Activated CD4-positive, alpha-beta T cell treated with anti-CD3 and anti-CD28 coated beads for 24 hours (primary cell): ENCODE measurements at places on chromosomes 5 and 9.

DNA sequence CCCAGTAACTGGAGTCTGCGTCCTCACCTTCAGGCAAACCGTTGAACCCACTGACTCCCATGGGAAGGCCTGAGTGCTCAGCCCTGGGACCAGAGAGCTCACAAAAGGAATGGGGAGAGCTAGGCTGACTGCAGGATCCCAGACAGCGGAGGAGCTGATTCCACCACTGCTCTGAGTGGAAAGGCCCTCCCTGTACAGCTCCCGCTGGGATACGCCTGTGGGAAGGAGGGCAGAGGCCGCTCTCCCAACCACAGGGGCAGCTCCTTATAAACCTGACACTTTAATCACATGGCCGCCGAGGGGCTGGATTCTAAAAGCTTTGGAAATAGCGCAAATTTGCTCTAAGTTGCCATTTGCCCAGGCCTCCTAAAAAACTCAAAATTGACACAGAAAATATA lies 37.1 kb downstream of the DBH start:
- DNase-seq, result no peak

DNA sequence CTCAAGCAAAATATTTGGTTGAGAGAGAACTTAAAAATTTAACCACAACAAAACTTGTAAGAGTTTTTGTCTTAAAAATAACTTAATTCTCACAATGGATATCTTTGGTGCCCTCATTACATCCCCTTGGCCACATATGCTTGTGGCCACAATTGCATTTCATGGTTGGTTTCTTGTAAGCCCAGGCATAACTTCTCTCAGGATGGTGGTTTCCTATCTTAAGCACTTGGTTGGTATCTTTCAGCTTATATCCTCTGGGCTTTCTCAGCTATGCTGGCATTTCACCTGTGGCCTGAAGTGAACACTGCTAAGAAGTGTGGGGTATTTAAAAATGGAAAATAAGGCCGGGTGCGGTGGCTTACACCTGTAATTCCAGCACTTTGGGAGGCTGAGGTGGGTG lies 212.4 kb upstream of the MEF2C start:
- no peak for DNase-seq

GRCh38 chr9:136525841-136526499 lies 19.9 kb downstream of the NOTCH1 start:
- DNase-seq, result no peak

GRCh38 chr5:79225026-79225425 lies 10.9 kb upstream of the JMY start:
- no peak for DNase-seq

DNA sequence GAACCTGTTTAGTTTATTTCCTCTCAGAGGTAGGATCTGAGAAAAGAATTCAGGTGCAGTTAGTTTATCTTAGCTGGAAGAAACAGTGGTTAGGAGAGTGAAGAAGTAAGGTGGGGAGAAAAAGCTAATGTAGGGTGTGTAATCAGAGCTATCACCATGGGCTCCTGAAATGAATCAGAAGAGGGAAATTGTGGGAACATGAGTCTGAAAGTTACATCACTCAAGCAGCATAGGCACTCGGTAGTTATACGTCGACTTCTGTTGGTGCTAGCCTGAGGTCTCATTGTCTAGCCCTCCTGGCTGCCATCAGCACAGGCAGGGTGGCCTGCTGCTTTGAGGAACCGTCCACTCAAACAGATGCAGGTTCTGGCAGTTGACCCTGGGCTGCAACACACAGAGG lies 56.7 kb upstream of the NPR3 start:
- no peak for DNase-seq

DNA sequence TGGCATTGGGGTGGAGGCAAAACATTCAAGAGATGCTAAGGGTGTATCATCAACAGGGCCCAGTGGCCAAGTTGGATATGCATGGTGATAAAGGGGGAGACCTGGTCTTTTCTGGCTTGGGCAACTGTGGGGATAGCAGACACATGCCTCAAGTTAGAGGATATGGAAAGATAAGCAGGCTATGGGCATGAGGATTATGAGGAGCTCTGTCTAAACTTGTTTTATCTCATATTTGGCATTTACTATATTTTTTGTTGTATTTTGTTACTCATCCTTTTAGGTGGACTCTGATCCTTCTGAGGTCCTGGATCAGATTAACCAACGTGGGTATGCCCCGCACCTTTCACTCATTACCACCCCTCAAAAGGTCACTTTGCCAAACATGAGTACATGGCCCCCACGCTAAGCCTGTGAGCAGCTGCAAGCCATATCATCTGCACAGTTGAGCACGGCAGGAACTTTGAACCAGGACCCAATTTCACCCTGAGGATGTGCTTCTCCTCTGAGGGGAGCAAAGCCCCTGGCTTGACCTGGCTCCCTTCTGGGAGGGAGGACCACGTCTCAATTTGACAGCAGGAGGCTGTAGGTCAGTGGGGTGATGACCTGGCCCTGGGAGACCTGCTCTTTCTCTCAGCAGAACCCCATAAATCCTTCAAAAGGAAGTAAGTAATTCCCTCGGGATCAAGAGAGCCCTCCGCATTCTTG lies 71.1 kb upstream of the CD180 start:
- no peak for DNase-seq

DNA sequence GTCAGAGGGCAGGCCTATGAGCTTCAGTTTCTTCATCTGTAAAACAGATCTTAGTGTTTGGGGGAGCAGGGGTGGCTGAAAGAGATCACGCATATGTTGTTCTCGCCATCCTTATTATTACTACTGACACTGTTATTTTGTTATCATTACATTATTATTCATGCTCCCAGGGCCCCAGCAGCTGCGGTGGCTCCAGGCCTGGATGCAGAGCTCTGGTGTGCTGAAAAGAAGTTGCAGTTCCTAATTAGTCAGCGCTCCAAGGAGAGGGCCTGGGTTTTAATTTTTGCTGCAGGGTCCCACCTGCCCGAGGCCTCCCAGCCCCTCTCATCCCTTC lies 19.5 kb downstream of the CXXC5 start:
- no peak for DNase-seq

DNA sequence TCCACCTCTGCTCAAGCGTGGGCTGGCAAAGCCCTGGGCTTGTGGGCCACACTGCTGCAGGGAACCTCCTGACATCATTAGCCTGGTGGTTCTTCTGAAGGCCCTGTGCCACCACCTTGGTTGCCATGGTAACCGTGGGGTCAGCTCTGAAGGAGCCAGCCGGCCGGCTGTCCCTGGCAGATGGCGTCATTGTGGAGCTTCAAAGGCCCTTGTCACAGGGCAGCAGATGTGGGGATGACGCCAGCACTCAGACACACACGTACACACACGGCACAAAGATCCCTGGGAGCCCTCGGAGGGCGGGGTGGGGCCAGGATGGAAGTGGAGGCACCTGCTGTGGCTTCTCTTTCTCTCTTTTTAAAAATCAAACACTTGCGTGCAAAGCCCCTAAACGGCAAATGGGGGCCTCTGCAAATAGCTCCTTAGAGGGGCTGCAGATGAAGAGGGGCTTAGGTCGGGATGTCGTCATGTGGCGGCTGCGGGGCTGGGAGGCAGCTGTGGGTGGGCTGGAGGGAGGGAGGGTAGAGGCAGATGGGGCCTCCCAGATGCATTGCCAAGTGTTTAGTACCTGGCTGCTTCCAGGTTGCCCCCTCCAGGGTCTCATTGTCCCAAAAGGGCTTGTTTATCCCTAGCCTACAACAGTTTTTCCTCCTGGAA lies 19.5 kb upstream of the RPL26L1 start:
- no peak for DNase-seq

GRCh38 chr5:141769671-141770070 lies 87.6 kb upstream of the ARAP3 start:
- DNase-seq, result no peak

DNA sequence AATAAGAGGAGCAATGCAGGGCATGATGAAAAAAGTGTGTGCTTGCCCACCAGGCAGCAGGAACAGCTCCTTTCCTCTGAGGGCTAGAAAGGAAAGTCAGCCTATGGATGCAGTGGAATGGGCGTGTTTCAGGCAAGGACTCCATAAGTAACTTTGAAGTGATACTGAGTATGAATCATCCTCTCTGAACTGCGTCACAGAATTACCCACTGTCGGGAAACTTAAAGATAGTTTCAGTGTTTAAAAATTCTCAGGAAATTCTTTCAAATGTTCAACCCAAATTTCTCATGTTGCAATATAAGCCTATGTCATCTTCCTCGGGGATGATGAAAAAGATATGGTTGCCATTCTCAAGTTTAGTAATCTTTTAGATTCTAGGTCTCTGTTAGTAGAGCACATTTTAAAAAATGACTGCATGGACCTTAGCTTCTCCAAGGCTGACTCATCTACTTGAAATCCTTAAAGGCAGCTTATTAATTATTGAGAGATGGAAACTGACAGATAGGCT lies 27.7 kb downstream of the PTCD2 start:
- DNase-seq, result no peak

DNA sequence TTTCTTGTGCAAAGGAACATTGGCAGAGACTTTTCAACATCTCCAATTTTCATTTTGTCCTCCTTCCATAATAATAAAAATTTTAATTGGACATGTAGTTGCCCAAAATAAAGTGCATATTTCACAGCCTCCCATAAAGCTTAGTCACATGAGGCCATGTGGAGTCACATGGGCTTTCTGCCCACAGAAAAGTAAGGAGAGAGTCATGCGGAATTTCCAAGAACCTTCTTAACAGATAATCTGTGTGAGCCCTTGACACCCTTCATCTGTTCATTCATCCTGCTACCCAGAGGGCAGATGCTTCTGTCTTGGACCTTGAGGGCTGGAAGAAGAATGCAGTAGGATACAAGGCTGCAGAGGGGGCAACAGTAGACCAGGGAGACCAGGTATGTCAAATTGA lies 60.7 kb downstream of the APTX start:
- no peak for DNase-seq
